Fibroblast of skin of scalp (primary cell): ENCODE measurements at places on chromosomes 7 and 10.

- no peak for DNase-seq
Measured at GRCh38 chr7:70470746-70471145, 661.2 kb upstream of the GALNT17 start.

GRCh38 chr10:16809074-16809718, 8.0 kb downstream of the RSU1 start:
- DNase-seq, result peak; percentile 23

GRCh38 chr7:155529845-155530244, 16.5 kb downstream of the CNPY1 start:
- DNase-seq, result no peak

DNA sequence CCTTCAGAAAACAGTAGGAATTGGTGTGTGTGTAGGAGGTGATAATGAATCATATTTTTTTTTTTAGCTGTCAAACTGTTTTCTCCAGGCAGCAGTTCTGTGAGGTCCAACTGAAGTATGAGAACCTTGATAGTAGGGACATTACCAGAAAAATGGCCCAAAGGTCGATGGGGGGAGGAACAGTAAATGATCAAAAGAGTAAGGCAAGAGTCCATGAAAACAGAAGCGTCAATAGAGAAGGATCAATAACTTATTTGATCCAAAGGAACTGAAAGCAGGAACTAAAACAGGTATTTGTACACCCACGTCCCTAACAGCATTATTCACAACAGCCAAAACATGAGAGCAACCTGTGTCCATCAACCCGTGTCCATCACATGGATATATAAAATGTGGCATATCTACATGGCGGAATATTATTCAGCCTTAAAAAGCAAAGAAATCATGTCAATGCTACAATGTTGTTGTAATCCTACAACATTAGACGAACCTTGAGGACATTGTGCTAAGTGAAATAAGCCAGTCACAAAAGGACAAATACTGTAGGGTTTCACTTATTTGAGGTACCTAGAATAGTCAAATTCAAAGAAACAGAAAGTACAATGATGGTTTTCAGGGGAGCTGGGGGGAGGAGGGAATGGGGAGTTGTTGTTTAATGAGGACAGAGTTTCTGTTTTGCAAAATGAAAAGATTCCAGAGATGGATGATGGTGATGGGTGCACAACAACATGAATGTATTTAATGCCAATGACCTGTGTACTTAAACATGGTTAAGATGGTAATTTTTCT, 214.0 kb upstream of the KLF14 start:
- DNase-seq, result no peak

DNA sequence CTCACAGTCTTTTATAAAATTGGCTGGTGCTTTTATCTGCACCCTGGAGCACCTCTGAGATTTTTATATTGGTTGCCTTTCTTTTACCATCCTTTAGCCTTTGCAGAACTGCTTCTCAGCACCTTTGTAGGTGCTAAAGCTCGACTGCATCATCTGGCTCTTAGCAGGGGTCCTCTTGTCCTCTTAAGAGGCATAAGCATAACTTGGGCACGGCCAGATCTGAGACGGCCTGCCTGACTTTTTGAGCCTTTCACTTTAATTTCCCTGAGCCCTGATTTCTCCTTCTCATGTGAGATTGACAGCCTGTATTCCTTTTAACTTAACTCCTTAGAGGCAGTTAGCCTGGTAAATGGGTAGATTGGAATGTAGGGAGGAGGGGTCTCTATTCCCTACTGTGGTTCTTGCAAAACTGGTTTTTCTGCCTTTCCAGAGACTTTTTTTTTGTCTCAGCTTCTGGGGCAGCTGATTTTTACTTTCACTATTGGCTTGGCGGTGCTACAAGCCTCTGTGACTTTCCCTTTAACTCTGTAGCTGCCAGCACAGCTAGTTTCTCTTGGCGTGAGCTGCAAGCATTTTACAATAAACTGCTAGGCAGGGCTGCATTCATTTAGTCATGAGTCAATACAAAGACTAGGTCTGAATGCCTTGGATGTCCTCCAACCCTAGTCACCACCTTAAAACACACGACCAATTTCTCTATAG, 24.0 kb downstream of the ZPBP start:
- peak; percentile 16 for DNase-seq

DNA sequence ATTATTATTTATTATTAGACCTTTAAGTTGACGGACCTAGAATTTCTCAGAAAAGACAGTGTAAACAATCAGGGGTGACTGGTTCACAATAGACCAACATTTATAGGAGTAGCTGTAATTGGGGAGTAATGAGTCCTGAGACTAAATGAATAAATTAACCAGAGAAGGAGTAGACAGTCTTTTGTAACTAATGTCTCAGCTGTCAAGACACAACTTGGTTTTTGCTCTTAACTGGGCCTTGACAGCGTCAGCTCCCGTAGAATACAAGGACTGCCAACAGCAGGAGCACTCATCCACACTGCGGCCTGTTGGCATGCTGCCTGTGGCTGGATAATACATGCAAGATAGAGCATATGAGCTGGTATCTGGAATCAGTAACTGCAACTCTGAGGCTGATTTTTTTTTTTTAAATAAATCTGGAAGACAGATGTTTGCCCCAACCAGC, 123.9 kb downstream of the CACNA2D1 start:
- peak; percentile 85 for DNase-seq

- DNase-seq, result peak; percentile 23
Measured at GRCh38 chr10:3564346-3565002, 220.5 kb downstream of the KLF6 start.

DNA sequence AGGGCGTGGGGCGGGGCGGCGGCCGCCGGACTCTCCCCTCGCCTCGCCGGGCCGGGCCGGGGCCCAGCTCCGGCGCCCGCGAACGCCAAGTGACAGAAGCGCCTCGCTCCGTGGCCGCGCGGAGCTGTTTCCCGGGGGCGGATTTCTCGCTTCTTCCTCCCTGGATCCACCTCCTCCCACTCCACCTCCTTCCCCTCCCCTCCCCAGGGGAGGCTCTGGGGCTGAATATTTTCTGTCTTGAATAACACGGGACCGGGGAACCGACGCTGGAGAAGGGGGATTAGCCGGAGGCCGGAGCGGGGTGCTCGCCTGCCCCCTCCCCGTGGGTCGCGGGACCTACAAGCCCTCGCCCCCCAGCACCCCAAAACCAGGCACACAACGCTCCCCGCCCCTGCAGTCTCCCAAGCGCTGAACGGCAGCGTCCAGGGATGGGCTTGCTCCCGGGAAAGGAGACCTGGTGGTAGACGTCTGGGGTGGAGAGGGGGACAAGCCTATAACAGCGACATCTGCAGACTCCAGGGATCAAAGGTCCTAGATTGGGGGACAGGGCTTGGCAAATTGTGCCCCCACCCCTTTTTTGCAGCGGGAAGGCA, at the start of gene ARHGAP21:
TSS of gene ARHGAP21 (minus strand) at position 100 of the 593 bp plus-strand sequence. CDS start 1,988 bp downstream, outside the sequence.
- peak; percentile 87 for DNase-seq

DNA sequence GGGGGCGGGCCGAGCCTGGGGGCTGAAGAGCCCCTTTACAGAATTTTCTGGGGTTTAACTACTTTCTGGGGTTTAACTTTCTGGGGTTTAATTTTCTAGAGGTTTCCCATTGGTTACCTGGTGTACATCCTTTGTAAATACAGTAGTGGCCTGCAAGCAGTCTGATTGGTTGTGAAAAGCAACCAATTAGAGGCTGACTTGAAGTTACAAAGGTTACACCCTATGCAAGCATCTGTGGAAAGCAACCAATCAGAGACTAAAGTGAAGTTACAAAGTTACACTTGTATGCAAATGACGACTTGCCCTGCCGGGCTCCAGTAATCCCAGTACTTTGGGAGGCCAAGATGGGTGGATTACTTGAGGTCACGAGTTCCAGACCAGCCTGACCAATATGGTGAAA, 27.4 kb downstream of the GTF2I start:
- no peak for DNase-seq

- no peak for DNase-seq
Measured at GRCh38 chr7:100430493-100431285, 1.1 kb downstream of the MEPCE start.

- DNase-seq, result no peak
Measured at GRCh38 chr10:49528977-49529506, 9.9 kb downstream of the ERCC6 start.

DNA sequence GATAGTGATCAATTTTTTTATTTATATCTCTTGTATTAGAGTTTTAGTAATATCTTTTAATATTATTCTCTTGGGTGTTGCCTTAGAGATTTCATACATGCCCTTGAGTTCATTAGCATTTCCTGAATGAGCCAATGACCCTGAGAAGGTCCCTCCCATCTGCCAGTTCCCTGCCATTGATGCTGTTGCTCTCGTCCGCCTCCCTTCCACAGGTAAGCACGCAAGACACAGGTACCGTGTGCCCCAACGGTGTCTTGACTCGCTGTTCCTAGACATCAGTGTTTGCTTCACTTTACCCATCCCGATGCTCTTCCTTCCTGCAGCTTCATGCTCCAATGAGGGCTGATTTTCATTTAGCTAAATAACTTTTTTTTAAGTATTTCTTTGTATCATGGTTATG, 19.7 kb upstream of the PWWP2B start:
- DNase-seq, result no peak

DNA sequence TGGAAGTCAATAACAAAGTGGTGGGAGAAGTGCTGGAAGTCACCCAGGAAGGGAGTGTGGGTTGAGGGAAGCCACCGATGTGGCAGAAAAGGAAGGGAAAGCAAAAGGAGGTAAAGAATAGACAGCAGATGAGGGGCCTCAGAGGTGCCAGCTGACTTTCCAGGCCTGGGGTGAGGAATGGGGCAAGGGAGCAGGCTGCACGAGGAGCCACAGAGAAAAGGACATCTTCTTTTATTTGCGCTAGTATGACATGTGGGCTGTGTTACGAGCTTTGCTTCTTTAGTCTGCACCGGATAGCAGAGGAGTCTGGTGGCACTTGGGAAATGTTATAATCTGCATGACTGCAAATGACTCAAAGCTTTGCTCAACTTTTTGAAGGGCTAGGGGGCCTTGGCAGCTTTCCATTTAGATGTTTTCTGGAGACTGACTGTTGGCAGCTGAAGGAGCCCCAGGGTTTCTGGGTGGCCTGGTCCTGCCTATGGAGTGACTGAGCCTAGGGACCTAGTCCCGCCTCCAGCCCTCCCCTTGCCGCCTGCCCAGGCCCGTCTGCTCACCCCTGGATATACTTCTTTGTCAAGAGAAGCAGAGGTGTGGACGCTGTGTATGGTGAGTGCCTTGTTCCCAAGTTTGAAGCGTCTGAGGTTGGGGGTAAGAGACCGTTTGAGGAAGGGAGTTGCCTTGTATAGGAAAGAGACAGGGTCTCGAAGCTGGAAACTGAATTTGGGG, 5.1 kb downstream of the PRXL2A start:
- peak; percentile 91 for DNase-seq

GRCh38 chr10:82068501-82068900, 193.5 kb downstream of the NRG3 start:
- DNase-seq, result no peak

GRCh38 chr10:21359202-21359601, 166.3 kb downstream of the SKIDA1 start:
- no peak for DNase-seq

- DNase-seq, result no peak
Measured at GRCh38 chr10:59885430-59886134, 20.8 kb downstream of the CCDC6 start.

DNA sequence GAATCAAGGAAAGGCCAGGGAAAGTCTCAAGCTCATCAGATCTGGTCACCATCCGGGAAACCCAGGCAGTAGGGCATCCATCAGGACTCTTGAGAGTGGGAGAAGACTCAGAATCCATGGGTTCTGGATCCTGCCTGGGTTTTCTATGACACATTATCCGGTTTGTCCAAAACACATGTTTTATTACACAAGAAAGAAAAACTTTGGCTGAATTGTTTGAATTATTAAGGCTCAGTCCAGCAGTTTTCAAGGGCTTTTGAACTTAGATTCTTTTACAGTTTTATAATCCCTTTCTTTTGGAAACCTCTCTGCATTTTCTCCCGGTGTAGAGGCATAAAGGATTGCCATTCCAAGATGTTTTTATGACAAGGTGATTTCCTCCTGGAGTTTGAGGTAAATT, 528.5 kb upstream of the MGMT start:
- no peak for DNase-seq

DNA sequence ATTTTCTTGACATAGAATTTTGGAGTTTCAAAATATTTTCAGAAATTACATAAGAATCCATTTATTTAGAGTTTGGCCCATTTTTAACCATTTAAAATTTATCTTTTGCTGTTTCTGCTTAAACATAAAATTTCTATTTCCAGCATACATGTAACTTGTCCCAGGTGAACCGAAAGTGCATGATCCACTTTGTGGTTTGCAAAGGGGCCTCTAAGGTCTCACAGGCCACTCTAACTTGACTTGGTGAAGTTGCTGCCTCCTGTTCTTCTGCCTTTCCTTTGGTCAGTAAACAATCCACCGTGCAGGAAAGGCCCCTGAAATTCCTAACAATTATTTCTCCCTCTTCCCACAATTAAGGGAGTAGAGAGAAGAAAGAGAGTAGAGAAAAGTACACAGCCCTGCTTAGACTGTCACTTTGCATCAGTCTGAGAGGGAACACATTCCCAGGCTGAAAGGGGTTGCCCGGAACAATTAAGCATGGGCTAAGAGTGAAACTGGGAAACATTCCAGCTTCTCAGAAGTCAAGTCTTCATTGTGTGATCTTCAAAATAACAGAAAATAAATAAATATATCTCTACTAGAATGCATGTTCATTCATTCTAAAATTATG, 79.5 kb upstream of the SEMA3A start:
- DNase-seq, result no peak

DNA sequence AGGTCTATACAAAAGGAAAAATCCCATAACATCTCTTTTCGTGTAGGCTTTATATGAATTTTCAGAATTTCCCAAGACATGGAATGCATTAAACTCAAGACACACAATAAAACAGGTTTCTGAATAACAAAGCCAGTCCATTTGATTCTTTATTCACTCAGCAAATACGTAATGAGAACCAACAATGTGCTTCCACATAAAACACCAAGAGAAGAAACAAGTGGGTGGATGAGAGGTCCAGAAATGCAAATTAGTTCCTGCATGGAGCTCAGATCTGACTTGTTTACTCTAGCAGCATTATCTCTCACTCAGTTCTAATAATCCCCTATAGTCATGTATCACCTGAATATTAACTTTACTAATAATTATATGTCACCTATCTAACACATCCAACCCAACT, 249.5 kb downstream of the LRRTM3 start:
- no peak for DNase-seq

GRCh38 chr7:101664436-101664835, 35.3 kb upstream of the MYL10 start:
- no peak for DNase-seq

DNA sequence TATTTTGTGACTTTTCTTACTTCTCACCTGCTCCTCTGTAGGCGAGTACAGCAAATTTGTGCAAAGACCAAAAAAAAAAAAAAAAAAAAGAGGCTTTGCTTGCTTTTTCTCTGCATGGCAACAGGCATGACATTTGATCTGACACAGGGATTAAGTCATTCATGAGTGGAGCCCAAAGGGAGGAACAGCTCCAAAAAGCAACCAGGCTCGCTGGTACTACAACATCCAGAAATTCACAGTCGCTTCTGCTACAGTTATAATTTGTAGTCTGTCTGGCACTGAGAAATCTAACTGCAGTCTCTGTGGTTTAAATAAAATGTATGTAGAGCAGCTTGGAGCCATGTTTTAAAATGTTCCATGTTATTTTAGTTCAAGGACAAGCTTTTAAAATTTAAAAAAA, 31.7 kb downstream of the MKX start:
- DNase-seq, result peak; percentile 73

- no peak for DNase-seq
Measured at GRCh38 chr7:946256-946996, 8.1 kb downstream of the ADAP1 start.
